ENCODE measurements at places on chromosomes 2 and 18.

GRCh38 chr2:43270930-43271615 lies 44.7 kb upstream of the ZFP36L2 start:
- DNase-seq = no peak

GRCh38 chr2:95032868-95033603 lies 7.5 kb downstream of the MAL start:
- DNase-seq = no peak

GRCh38 chr18:54119524-54120019 lies 104.9 kb downstream of the MBD2 start:
- DNase-seq = no peak

DNA sequence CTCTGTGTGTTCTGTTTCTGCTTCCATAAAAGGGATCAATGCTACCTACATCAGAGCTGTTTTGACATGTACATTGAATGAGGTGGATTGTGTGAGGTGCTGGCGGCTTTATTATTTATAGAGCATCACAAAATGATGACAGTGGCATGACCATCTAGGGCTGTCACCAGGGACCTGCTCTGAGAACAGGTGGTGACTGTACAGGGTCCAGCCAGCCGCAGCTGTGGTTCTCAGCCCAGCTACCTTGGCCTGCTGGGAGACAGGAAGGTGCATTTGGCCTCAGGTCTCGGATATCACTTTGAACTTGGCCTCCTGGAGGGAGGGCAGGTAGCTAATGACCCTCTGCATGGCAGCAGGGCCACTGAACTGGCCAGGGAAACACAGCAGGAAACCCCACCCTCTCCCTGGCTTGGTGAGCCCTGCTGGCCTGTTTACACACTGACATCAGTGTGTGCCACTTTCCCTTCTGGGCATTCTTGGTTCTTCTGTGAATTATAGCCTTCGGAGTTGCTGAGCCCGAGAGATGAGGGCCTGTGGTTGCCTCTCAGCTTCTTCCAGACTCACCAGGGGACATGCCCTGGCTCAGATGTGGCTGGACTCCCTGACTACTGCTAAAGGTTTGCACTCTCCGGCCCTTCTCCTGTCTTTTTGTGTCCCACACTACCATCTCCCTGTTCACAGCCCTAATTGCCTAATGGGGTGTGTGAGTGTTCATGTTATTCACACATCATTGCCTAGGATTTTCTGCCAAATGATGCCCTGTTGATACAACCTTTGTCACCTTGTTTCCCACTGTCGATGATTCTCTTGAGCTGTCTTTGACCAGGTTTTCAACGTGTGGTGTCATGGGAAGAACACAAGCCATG lies 109.2 kb upstream of the RAB12 start:
- no peak for DNase-seq

DNA sequence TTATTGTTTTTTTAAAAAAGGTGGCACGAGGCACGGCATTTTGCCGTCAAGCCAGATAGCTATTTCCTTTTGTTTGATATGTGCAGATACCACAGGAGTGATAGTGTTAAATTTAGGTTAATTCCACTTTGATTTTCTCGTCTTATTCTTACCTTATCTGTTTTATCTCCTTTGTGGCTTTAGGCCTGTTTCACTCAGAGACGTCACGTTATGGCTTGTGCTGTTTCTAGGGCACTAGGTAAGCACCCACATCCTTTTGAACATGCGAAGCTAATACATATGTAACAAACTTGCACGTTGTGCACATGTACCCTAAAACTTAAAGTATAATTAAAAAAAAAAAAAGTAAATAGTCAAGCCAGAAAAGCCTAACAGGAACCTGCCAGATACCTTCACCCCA lies 57.8 kb downstream of the C18orf63 start:
- DNase-seq = no peak

GRCh38 chr2:230205034-230205433 lies 14.8 kb downstream of the SP110 start:
- no peak for DNase-seq

DNA sequence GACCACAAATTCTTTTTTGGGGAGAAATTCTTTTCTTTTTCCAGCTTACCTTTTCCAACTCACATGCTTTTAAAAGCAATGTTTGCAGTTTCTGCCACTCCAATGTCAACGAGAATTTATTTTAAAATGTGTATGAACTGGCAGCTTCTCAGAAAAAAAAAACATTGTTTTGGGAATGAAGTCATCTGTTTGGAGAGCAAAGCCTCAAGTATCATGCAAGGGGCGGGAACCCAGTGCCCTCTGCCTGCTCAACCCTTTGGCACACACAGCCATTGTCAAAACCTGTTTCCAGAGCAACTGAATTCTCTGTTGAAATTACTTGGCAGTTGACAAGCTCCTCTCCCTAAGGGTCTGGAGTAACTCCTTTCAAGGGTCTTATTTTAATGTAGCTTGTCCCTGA lies 128.5 kb downstream of the QPCT start:
- no peak for DNase-seq

DNA sequence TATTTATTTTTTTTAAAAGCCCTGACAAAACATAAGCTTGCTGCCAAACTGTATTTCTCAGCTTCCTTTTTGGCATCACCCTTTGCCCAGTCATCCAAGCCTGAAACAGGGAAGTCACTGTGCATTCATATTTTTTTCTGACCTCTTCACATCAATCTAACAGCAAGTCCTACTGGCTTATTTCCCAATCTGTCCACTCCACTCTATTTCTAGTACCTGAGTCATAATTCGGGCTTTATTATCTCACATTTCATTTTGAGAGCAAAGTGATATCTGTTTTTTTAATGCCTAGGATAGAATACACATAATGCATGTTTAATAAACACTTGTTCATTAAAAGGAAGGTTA lies 5.1 kb downstream of the HNMT start:
- DNase-seq = no peak

GRCh38 chr18:70181015-70181414 lies 24.5 kb downstream of the RTTN start:
- DNase-seq = no peak

DNA sequence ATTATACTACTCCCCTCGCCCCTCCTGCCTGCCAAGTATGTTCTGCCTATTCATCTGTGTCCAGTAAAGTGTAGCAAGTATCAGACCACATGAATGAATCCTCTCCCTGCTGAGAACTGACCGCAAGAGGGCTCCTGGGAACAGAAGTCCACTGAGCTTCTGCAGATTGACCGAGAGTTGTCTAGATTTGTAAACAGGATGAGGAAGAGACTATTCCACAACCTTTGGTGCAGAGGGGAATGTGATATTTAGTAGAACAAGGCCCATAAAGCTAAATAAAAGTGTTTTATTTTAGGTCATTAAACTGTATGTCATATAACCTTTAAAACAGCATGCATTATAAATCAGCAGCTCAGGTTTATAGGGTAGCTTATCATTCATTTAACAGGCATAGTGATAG lies 377.0 kb downstream of the DCC start:
- peak; percentile 9 for DNase-seq

DNA sequence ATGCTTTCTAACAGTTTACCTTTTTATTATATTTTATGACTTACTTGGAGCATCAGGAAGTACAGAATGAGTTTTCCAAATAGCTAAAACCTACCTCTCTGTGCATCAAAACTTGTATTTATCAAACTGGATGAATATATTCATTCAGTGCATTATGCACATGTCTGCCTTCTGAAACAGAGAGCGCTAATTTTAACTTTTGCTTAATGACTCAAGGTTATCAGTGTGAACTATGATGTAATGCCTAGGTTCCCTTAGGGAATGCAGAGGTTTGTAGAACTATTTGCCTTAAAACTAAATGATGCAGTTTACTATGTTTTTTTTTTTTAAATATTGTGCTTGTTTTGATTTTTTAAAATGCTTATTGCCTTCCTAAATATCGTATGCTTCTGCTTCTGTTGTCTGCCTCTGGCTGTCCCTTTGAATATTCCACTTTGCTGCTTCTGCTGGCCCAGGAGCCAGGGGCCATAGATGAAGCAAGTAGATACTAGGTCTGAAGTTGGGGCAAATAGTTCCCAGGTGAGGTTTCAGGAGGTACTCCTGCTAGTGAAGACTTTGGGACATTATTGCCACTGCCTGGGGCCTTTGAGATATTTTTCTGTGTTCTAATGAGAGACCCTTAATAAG lies 16.5 kb downstream of the TMEM178A start:
- DNase-seq = no peak

DNA sequence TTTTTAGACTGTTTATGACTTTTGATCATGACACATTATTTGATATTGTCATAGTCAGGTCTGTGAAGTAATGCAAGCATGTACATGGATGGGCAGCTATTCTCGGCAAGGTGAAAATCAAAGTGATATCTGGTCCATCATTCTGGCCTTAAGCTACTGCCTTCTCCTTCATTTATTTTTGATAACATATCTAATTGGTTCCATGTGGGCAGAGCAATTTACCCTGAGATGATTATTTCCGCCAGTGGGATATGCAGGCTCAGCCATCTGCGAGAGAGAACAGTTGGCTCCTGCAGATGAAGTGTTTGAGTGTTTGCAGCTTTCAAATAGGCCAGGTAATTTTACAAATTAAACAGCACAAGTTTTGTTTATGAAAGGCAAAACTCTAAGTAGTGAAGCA lies 116.4 kb downstream of the LYPD6 start:
- DNase-seq = no peak

GRCh38 chr2:31189141-31189540 lies 28.2 kb downstream of the CAPN14 start:
- no peak for DNase-seq

- DNase-seq = no peak
Measured at GRCh38 chr2:237629188-237629534, 1.8 kb downstream of the LRRFIP1 start.

Measured in WTC11 (cell line).